ENCODE measurements at places on chromosomes 2 and 18.

- DNase-seq: no peak
Observed at GRCh38 chr18:44798433-44799048, 117.9 kb downstream of the SETBP1 start.

- no peak for DNase-seq
Observed at GRCh38 chr2:105296017-105296611, 33.4 kb downstream of the TGFBRAP1 start.

DNA sequence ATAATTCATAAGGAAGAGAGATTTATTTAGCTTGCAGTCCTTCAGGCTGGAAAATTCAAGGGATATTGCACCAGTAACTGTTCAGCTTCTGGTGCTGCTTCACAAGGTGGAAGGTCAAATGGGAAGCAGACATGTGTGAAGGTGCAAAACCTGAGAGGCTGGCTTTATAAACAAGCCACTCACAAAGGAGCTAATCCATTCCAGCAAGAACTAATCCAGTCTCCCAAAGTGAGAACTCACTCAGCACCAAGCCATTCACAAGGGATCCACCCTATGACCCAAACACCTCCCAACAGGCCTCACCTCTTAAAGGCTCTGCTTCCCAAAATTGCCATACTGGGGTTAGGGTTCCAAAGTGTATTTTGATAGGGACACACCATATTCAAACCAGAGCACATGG lies 1018.4 kb upstream of the ACVR2A start:
- no peak for DNase-seq

DNA sequence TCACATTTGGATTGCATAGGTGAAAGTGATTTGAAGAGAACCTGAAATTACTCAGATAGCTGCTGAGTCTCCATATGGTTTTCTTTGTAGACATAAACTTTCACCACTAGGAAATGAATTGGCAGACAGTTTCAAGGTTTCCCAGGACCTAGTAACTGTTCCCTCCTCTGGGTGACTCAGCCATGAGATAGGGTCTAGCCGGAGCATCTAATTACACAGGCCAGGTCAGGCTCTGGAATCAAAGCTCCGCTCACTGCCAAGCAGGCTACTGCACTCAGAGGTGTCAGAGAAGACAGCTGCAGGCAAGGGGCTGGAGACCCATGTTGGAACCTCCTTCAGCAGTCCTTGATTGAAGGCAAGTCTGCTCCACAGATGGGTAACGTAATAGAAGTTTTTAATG lies 429.2 kb downstream of the TNS1 start:
- no peak for DNase-seq

GRCh38 chr2:120499784-120500495 lies 154.0 kb downstream of the INHBB start:
- DNase-seq: no peak

DNA sequence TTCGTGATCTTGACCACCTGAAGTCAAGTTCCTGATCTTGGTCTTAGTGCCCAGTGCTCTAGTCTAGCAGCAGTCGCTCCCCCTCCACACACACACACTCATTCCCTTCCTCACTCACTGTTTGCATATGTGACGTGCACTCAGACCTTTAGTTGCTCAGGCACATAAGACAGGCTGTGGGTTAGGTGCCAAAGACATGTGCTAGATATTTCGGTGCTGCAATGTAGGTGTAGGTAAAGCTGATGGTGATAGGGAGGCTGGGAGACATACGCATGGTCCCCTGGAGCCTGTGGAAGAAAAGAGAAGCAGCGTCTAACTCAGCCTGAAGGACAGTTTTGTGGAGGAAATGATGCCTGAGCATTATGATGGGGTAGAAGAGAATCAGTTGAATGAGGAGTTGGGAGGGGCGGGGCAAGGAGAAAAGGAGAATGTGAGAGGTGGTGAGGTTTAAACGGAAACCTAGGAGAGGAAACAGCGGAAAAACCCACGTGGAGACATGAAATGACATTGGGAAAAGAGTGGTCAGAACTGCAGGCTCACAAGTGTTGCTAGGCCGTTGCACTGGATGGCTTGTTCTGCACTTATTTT lies 3.8 kb downstream of the TTC39C start:
- DNase-seq: no peak

GRCh38 chr2:223315813-223316212 lies 263.8 kb downstream of the KCNE4 start:
- no peak for DNase-seq
